Cortex of kidney (tissue), 1 donor: ENCODE measurements at places on chromosomes 2 and 18.

GRCh38 chr2:207279520-207279919, 113.8 kb upstream of the KLF7 start:
- no peak for DNase-seq

GRCh38 chr2:224847961-224848850, 132.0 kb upstream of the CCDC195 start:
- no peak for DNase-seq

- no peak for DNase-seq
Measured at GRCh38 chr2:143347271-143347695, 218.1 kb downstream of the ARHGAP15 start.

DNA sequence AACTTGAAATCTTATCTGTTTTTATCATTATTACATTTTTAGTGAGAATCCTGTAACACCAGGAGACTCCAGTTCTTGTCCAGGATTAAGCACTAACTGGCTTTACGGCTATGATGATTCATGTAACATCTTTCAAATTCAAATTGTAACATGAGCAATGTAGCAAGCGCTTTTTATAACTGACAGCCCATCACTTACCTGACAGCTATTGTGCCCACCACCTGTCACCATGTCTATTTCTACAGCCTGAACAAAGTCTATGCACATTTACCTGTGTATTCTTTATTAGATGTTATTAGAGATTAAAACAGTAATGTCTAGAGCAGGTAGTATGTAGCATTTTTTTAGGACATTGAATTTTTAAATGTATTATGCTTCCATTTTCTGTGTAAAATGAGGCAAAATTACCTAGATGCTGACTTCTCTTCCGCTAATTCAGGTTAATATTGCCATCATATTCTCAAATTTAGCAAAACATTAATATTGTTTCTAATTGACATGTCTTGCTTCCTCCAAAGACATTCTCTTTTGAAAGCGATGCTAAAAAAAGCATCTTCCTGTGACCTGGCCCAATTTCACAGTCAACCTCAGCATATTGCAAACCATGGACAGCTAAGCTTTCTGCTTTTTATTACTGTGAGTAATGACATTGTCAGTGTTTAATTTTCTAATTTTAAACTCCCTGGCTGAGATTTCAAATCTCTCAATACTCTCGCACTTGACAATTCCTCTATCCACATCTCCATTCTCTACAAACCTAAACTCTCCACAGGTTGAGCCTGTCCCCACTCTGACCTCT, 37.8 kb downstream of the RIT2 start:
- DNase-seq, result no peak

DNA sequence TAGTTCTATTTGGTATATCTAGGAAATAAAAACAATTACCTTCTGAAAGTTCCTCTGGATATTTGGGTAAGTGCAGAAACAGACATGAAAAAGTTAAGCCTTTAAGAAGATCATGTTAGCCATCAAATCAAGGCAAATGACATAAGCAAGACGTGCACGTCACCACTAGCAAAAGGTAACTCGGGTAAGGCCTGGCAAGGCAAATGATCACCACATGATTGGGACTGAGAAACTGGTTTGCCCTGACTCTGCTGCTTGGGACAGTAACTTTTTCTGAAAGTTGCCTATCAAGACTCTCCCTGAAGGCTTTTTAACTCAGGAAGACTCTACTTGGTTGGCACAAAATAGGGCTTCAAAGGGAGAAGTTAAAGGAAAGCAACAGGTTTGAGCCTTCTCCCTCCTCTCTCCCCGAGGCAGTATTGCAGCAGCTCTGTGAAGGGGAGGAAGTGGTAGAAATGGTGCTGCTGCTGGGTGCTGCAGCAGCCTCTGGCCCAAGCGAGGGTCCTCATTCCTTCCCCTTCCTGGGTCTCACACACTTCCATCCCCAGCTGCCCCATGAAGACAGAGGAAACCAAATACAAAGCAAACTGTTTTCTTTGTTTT, 17.1 kb upstream of the TMEM237 start:
- no peak for DNase-seq

DNA sequence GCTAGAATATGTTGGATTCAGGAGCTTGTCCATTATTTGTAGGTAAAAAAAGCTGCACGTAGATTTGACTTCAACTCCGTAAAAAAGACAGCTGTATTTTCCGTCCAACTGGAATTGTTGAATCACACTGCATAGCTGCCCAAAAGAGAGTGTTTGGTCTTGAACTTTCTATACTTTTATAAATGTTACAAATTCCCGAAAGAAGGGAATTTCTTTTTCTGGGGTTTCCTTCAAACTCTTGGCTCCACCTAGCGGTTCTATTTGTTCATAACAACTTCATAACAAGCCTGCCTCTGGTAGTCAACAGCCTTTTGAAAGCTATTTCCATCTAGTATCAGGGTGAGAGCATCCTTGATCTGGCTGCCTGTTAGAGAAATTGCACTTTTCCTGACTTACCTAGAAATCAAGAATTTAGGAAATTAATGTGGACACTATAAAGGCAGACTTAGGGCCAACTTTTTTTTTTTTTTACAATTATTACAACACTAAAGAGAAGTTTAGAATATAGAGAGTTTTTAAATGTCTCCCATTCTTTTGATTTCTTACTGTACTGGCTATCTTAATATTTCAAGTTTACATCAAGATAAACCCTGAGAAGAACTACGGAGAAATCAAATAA, 48.1 kb downstream of the TMEM185B start:
- no peak for DNase-seq

- no peak for DNase-seq
Measured at GRCh38 chr2:127093648-127094210, 13.2 kb downstream of the BIN1 start.

GRCh38 chr2:178320011-178320585, 125.8 kb downstream of the OSBPL6 start:
- DNase-seq, result no peak

- no peak for DNase-seq
Measured at GRCh38 chr2:8368463-8368862, 313.4 kb upstream of the ID2 start.

DNA sequence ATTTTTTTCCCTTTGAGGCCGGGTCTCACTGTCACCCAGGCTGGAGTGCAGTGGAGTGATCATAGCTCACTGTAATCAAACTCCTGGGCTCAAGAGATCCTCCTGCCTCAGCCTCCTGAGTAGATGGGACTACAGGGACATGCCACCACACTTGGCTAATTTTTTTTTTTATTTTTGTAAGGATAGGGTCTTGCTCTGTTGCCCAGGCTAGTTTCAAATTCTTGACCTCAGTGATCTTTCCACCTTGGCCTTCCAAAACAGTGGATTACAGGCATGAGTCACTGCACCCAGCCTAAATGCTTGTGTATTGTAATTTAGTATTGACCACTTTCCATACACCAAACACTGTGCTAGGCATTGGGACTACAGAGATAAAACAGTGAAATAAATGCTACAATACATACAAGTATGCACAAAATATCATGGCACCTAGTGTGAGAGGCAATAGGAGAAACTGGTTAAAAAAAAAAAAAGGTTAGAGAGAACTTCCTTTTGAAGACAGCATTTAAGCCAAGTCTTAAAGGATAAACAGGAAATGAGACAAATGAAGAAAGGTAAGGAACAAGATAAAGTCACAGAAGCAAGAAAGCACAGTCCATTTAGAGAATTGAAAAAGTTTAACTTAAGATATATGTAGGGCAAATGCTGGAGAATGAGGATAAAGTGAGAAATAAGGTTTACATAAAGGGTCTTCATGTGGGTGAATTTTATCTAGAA, 113.4 kb downstream of the GORASP2 start:
- no peak for DNase-seq

DNA sequence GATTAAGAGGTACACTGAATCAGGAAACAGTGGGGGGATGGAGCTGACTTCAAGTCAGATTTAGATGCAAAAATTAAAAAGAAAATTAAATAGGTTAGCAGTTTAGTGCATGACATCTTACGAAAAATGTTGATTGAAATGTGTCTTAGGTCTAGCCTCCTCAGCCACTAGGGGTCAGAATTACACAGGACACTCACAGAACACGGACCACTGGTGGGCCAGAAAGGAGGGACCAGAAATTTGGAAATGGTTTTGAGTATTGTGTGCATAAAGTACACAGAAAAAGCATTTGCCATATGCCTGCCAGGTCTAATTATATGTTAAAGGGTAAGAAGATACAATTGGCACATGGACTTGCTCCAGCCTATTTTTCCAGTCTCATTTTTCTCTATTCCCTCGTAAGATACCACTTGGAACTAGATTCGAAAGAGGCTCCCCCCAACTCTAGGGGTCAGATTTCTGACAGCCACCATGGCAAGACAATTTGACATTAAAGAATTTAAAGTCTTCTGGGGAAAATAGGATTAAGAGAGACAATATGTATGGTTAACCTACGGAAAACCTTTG, 550.2 kb upstream of the SETBP1 start:
- no peak for DNase-seq

DNA sequence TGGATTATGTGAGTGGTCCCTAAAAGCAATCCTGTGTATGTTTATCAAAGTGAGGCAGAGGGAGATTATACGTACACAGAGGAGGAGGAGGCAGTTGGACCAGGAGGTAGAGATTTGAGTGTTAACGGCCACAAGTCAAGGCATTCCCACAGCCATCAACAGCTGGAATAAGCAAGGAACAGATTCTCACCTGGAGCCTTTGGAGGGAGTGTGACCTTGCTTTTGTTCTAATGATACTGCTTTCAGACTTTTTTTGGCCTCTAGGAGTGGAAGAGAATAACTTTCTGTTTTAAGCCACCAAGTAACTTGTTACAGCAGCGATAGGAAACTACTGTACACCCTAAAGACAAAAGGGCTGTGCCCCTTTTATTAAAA, 18.1 kb downstream of the LCLAT1 start:
- no peak for DNase-seq

DNA sequence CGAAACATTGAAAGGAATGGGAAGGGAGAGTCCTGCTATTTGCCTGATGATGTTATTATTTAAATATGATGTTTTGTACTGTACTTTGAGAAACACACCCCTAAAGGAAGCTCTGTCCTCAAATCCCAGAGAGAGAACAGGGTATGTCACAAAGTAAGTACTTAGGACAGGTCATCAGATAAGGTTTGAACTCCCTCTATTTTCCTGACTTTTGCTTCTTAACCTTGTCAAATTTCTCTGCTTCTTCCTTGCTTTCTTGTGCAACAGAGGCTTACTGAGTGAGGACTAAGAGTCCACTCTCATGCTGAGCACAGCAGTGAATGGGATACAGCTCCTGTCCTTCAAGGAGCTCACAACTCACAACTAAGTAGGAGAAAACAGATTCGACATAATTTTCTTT, 3.7 kb downstream of the DGUOK start:
- DNase-seq, result no peak

- no peak for DNase-seq
Measured at GRCh38 chr2:181594322-181594721, 62.6 kb downstream of the CERKL start.

DNA sequence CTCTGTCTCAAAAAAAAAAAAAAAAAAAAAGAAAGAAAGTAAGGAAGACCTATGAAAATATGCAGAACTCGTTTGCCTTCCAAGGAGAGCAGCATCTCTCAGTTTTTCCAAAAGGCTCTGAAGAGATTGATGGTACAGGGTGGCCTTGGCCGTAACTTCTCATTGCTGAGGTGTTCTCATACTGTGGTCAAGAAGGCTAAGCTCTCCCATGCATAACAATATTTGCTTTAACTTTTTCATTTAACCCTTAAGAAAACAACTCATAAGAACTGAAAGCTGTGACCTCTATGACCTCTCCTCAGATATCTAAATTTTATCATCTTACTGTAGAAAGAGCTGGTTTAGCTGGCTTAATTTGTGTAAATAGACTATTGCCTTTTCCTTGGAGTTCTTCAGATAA, 37.1 kb upstream of the GATA6 start:
- no peak for DNase-seq

DNA sequence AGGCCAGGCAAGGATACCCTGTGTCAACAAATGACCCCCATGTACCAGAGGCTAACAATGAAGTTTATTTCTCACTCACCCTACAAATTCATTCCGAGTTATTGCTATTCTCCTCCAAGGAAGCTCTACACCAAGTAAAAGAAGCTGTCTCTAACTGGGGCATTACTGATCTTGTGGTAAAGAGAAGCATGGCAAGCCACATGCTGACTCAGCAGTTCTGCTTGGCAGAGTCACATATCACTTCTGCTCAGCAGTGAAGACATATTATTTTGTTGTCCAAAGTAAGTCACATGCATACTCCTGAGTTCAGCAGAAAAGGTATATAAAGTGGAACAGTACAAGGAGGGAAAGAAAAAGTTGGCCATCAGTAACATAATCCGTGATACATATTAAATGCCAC, 315.8 kb downstream of the GULP1 start:
- DNase-seq, result no peak

- DNase-seq, result no peak
Measured at GRCh38 chr2:181430406-181431118, 26.6 kb upstream of the ITGA4 start.

- DNase-seq, result no peak
Measured at GRCh38 chr18:21053127-21053526, 58.5 kb downstream of the ROCK1 start.

GRCh38 chr2:44456946-44457345, 95.2 kb downstream of the CAMKMT start:
- DNase-seq, result no peak

DNA sequence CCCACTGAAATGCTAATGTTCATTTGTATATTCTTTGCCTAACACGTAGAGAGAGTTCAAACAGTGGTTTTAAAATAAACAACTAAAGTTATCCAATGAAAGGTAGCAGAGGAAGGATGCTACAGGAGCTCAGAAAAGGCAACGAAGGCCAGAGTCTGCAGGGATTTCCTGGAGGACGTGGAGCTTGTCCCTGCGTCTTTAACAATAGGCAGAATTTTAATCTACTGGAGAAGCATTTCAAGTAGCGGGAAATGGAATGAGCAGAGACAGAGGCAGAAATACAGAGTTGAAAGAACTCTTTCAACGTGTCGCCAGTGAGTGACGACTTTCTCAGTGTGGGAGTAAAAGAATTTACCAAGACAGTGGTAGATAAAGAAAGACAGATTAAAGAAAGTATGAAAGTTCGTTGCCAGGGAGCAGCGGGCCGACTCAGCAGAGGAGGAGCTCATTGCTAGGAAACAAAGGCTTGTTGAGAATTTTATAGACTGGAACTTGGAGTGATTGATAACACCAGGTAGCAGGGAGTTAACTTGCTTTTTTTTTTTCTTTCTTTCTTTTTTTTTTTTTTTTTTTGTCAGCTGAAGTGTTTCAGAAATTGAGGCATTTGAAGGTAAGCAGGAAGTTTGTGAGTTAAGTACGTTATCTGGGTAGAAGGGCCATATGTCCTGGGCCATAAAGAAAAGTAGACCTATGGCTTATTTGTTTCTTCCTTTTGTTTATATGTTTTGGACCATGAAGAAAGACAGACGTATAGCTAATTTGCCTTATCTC, 625 bp upstream of the NBAS start:
- DNase-seq, result no peak

DNA sequence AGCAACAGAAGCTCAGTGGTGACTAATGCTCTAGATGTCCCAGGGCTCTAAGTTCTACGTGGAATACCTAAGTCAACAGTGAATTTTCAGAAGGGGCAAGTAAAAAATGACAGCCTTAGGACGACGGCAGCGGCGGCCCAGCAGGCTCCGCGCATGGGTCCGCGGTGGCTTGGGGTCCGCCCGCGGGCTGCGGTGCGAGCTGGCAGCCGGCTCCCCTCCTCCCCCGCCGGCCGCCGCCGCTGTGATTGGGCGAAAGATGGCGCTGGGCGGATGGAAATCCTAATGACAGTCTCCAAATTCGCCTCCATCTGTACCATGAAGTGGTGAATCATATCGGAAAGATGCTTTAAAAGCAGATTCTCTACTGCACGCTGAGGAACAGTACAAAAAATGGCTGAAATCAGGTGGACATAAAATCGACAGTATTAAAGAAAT, 74.7 kb downstream of the HNRNPLL start:
- DNase-seq, result no peak
